ENCODE measurements at places on chromosomes 1 and 21.

DNA sequence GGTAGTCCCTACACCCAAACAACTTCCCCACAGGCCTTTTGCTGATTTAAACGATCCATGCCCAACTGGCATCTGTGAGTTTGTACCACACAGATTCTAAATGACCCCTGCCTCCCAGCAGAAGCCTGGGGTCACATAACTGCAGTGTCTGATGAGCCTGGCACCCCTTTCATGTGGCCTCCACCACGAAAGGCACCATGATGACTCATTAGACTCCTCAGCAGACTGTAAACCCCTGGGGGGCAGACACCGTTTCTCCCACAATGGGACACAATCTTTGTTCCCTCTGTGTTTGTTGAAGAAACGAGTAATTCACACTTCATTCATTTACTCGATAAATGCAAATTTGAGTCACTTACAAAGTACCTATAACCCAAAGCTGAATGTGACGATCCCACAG is 81.6 kb downstream of the CCDC185 start:
- no peak for DNase-seq

DNA sequence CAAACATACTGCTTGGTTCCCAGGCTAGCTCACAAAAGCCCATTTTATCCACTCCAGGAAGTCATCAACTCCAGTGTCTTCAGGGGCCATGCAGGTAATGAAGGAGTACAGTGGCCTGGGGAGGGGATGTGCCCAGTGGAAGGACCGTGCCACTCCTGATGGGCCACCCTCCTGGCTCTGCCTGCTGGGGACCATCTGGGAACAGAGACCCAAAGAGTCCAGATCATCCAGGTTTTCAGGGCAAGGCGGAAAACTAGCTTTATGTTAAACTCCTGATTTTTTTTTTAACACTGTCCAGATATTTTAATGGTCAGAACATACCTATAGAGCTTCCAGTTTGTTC is 75.6 kb downstream of the CD46 start:
- DNase-seq, result no peak

DNA sequence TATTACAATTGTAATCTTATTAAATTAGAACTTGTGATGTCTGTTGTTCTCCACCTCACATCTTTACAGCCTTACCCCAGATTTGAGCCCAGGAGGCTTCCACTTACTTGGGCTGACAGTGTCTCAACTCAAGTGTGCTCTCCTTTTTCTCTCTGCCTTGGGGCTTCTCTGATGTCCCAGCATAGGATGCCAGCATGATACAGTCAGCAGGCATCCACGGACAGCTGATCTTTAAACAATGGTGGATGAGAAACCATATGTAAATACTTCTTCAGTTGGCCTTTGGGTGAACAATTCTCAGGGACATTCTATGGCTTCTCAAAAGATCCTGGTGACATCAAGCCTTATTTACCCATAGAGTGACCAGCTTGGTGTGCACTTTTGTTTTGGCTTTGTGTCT is 107.6 kb upstream of the GORAB start:
- no peak for DNase-seq

- DNase-seq, result no peak
These were observed 52.4 kb downstream of the SLC37A1 start for GRCh38 chr21:42565886-42566523.

- no peak for DNase-seq
These were observed 273.8 kb downstream of the MATN1 start for GRCh38 chr1:30449428-30450147.

GRCh38 chr21:25215698-25216384 is 391.4 kb downstream of the MRPL39 start:
- no peak for DNase-seq

GRCh38 chr1:208029381-208030287 is 118.7 kb upstream of the CD34 start:
- no peak for DNase-seq

GRCh38 chr1:231847612-231848397 is 221.2 kb downstream of the DISC1 start:
- no peak for DNase-seq

DNA sequence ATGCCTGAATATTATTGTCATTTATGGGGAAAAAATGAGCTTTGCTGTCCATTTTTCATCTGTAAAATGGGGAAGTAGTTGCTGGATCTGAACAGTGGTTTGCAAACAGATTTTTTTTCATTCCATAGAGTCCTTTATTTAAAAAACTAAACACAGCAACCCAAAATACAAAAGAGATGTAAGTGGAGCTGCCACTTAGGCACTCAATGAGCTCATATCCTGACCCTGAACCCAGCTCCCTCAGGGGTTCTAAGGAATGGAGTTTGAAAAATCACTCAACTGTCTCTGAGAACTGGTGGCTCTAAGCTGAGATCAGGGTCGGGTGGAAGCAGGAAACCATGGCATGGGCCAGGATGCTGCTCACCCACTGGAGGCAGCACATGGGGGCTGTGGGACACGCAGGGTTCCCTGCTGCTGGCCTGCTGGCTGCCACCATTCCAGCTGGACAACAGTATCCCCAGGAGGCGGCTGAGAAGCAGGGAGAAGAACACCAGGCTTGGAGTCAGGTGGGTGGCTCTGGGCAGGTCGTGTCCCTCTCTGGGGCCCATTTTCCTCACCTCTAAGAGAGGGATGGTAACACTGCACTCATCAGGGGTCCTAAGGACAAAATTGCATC is 9.6 kb upstream of the ECE1 start:
- no peak for DNase-seq

DNA sequence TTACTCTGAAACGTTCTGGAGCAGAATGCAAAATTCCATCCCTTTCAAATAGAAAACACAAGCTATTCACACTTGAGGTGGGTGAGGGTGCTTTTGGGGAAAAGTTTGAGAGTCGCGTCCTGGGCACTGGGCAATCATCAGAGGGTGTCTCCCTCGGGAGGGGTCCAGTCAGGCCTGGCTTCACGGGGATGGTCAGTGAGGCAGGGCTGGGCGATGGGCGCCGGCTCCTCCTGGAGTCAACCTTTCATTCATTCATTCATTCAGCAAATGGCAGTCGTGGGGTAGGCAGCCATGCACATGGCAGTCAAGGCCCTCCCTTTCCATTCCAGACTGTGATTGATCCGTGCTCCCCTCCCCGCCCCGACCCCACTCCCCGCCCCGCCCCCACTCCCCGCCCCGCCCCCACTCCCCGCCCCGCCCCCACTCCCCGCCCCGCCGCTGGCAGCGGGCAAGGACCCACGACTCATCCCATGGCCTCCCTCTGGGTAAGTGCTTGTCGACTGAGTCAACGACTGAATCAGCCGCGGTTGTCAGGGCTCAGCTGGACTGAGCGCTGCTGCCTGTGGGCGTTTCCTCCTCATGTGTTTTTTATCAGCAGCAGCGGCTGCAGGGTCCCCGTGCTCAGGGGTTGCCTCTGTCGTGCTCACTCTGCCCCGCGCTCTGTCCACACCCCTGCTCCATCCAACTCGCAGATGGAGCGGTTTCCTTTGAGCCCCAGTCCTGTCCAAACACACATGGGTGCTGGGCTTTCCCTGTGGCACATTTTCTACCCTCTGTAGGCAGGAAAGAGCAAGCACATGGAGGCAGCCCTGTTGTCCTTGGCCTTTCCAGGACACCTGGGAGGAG is 12.5 kb upstream of the SPSB1 start:
- DNase-seq, result no peak

DNA sequence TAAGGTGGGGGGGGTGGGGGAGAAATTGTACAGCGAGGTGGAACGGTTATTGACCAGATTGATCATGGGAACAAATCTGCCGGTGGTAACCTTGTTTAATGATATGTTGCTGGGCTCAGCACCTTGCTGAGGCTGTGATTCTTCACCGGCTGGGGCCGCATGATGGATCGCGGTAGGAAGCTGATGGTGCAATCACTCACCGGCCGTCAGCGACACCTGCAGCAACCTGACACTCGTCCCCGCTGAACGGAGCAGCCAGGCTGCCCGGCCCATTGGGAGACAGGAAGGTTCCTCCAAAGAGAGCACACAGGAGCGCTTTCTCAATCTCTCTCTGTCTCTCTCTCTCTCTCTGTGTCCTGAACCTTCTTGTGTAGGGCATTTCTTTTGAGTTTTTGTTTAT is 128.5 kb upstream of the RRP15 start:
- peak; percentile 54 for DNase-seq

- no peak for DNase-seq
These were observed 69.6 kb downstream of the KCNJ15 start for GRCh38 chr21:38326429-38326828.

DNA sequence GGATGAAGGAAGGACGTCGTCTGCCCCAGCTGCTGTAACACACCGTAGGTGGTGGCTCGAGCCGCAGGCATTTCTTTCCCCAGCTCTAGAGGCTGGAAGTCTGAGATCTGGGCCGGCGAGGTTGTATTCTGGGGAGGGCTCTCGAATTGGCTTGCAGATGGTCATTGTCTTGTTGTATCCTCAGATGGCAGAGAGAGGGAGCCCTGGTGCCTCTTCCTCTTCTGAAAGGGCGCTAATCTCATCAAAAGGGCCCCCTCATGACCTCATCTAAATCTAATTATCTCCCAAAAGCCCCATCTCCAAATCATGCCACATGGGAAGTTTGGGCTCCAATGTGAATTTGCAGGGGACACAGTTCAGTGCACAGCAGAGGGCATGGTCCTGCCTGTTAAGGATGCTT is 109.0 kb downstream of the SIK1 start:
- no peak for DNase-seq

DNA sequence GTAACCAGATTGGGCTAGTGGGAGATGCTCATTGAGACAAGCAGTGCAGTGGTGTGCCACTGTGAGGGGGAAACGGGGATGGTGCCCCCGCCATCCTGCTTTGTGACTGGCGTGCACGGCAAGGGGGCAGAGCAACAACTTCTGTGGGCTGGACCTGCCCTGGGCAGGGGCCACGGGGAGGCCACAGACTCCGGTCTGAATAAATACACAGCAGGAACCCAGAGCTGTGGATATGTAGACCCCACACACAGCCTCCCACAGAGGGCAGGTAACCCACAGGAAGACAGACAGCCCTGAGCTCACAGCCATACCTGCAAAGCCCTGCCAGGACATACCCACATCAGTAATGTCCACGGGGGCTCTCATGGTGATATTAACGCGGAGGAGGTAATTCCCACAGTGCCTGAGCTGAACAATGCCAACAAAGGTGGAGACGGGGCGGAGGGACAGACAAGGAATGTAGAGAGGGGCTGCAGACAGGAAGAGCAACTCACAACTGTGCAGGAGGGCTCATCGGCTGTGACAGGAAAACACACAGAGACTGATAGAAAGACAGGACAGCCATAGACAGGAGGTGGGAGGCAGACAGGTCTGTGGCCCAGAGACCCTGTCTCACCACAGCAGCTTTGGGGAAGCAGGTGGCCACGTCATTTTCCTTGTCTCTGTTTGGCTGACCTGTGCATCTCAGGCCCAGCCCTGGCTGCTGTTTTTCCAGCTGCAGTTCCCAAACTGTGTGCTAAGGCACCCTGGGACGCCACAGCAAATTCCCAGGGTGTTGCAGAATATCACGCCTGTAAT is 4.9 kb upstream of the WNT3A start:
- DNase-seq, result no peak

GRCh38 chr1:161158316-161159010 is 837 bp upstream of the USP21 start:
- DNase-seq, result no peak

GRCh38 chr1:212487774-212488435 is 55.2 kb downstream of the NENF start:
- no peak for DNase-seq

- DNase-seq, result no peak
These were observed 92.8 kb upstream of the IFFO2 start for GRCh38 chr1:19049128-19049768.

DNA sequence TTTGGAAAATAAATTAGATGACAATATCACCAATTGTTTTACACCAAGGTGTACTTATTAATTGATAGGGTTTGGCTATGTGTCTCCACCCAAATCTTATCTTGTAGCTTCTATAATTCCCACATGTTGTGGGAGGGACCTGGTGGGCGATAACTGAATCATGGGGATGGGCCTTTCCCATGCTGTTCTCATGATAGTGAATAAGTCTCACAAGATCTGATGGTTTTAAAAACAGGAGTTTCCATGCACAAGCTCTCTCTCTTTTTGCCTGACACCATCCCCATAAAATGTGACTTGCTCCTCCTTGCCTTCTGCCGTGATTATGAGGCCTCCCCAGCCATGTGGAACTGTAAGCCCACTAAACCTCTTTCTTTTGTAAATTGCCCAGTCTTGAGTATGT is 131.0 kb upstream of the LMO4 start:
- DNase-seq, result no peak

GRCh38 chr1:94084547-94084946 is 36.4 kb downstream of the ABCA4 start:
- DNase-seq, result no peak

GRCh38 chr1:117967881-117968280 is 38.3 kb downstream of the WDR3 start:
- peak; percentile 73 for DNase-seq

- DNase-seq, result no peak
These were observed 213.5 kb downstream of the LYPLAL1 start for GRCh38 chr1:219387211-219387610.

DNA sequence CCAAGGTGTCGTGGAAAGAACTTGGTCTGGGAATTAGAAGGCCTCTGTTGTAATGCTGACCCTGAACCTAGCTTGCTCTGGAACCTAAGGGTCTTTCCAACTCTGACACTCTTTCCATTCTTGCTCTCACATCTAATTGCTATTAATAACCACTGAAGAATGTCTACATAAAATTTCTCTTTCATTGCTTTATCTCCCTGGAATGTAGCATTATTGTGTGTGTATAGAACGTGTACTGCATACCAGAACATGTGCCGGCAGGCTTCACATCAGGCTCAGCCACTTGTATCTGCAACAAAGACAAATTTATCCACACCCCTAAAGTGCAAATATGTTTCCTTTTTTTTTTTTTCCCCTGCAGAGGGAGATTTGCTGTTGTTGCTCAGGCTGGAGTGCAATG is 13.9 kb upstream of the LAX1 start:
- DNase-seq, result no peak

DNA sequence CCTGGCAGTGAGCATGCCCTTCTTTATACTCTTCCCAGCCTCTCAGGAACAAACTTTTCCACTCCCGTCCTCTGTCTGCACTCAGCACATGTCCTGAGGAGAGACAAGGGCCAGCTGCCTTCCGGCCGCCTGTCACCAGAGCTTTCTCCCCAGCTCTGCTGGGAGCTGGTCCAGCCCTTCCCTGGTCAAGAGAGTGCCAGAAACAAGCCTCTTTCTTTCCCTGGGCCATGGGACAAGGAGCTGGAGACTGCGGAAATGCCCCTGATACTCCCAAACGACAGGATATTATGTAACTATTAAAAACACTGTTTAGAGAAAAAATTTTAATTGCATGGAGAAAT is 10.4 kb downstream of the LAMB3 start:
- DNase-seq, result no peak

GRCh38 chr1:156259805-156260204 is 11.9 kb upstream of the PAQR6 start:
- no peak for DNase-seq

GRCh38 chr1:154611150-154611862 is 3.3 kb upstream of the ADAR start:
- no peak for DNase-seq

DNA sequence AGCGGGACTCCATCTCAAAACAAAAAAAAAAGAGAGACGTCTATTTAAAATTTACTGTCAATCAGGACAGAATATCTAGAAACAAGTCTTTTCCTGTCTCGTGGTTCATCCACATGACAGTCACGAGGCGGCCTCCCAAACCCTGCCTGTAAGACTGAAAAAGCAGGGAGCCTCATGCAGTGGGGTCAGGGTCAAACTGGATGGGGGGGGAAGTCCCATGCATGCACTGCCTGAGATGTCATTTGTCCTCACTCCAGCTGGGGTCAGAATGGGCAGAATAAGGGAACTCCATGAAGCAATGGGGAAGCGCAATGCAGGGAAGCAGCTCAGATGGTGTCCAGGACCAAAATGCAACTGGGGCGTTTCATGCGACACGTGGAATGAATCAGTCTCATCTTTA is 85.5 kb downstream of the PIK3CD start:
- DNase-seq, result no peak
